ENCODE measurements at places on chromosomes 7 and 10.

DNA sequence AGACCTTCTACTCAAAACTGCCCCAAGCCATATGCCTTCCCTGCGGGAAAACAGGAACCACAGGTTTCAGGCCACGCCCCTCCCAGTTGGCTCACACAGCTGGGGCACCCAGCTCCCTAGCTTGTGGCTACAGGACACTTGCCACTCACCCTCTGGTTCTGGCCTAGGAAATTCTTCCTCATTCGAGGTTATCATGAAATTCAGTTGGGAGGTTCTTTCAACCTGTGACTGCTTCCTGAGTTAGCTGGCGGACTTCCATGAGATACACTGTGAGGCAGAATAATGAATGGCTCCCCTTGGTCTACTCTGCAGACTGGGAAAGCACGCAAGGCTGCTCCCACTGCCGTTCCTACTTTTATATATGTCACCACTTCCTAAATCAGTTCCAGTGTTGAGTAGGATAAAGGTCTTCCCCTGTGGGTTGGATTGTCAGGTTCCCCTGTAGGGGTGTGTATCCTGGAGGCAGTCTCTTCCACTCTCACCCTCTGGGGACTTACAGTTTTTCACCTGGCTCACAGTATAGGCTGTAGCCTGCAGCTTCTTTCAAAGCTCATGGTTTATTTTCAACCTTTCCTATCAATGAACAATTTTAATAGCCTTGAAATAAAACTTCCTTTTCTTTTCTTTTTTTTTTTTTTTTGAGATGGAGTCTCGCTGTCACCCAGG, 37.0 kb downstream of the GPR22 start:
- DNase-seq: no peak

- DNase-seq: no peak
Observed at GRCh38 chr10:35722636-35723035, 80.5 kb upstream of the FZD8 start.

DNA sequence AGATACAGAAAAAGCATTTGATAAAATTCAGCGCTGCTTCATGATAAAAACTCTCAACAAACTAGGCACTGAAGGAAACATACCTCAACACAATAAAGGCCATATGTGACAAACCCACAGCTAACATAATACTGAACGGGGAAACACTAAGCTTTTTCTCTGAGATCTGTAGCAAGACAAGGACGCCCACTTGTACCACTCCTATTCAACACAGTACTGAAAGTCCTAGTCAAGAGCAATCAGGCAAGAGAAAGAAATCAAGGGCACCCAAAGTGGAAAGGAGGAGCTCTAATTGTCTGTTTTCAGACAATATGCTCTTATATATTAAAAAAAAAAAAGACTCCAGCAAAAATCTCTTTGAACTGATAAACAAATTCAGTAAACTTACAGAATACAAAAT, 13.3 kb downstream of the DIP2C start:
- DNase-seq: no peak

- no peak for DNase-seq
Observed at GRCh38 chr10:102578782-102579181, 65.5 kb upstream of the TRIM8 start.

DNA sequence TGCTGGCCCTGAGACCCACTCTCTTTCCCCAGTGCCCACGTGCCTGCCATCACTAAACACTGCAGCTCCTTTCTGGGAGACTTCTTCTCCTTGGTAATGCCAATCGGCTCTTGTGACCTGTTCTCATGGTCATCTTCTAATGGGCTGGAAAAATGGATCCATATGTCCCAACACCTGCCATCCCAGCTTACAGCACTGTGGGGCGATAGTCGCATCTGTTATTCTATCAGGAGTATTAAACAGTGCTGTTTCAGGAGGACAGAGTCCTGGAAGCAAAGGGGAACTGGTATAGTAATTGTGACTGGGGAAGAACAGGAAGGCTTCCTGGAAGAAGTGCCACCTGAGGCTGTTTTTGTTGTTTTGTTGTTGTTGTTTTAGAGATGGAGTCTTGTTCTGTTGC, 411.2 kb downstream of the GLRX3 start:
- DNase-seq: no peak

DNA sequence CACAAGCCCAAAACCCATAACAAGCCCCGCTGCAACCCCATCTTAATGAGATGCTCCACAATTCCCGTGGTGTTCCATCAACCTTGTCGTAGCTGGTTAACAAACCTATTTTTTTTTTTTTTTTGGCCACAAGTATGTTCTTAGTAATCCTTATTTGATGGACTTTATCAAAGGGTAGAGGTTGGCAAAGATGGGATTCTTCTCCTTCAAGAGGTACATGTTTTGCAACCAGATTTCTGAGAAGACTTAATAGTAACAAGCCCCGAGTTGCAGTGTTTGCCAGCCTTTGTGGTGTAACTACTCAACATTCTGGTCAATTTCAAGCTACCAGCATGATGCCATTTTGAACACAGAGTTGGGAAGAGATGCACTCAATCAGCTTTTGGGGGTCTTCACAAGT, 181.7 kb downstream of the NRP1 start:
- DNase-seq: no peak

DNA sequence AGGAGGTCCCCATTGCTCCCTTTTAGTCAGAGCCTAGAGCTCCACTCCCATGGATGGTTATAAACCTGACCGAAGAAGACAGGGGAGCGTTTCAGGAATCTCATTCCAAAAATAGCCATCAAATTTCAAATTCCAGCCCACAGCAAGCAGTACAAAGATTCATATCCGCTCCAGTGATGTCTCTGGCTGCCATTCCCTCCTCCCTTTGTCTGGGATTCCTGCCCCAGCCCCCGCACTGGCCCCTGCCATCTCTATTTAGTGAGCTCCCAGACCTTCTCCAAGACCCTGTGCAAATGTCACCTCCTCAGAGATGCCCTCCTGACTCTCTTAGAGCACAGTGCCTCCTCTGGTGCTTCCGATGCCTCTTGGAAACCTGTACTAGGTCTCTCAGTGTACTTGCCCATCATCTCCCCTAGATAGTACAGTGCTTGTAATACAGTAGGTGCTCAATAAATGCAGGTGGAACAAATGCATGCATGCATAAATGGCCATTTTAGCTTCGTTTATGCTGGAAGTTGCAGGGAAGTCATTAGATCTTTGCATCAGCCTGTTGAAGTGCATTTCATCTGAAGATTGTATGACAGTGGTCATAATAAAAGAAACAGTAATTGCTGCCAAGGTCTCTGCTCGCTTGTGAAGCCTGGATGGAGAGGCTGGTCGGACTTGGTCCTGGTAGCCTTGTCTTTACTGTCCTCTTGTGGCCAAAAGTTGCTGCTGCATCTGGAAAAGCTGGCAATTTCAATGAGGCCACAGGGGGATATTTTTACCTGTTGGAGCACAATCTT, 32.0 kb upstream of the HABP2 start:
- DNase-seq: no peak

DNA sequence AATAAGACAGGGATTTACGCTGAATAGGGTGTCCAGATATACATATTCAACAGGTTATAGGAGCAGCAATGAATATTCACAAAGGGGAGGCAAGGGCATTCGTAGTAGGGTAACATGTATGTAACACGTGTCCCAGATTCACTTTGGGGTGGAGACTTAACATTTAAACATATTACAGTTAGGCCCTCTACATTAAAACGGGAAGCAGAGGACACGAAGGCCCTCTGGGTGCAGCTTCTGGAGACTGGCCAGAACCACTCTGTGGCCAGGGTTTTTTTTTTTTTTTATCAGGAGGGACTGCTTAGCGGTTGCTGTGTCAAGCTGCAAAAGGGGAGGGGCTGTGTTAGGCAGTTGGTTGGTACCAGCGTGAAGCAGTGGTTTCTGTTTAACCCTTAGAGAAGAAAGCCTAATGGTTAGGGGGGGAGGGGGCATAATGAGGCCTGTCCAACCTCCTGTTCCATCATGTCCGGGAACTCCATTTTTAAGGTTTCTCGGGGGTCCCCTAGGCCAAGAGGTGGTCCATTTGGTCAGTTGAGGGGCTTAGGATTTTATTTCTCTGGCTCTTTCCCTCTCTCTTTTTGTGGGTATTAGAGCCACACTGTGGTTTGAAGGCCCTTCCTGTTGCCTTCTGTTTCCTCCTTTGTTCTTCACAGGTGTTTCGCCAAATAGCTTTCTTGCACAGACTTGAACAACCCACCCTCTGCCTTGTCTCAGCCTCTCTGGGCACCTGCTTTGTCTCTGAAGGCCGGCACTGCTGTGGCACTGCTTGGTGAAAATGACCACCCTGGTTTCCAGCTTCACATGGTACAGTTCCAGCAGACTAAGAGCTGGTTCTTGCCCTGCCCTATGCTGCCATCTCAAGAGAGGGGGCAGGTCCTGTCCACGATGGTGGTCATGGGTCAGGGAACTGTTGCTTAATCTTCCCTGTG, 26.4 kb downstream of the PRF1 start:
- DNase-seq: no peak

All from effector CD4-positive, alpha-beta T cell (primary cell).